CD8-positive, alpha-beta memory T cell (primary cell): ENCODE measurements at places on chromosomes 16 and 17. TPM values are rescaled to one million over a fixed set of nuclear protein-coding genes. Genes with fewer than 3 reads are reported as not detected.

DNA sequence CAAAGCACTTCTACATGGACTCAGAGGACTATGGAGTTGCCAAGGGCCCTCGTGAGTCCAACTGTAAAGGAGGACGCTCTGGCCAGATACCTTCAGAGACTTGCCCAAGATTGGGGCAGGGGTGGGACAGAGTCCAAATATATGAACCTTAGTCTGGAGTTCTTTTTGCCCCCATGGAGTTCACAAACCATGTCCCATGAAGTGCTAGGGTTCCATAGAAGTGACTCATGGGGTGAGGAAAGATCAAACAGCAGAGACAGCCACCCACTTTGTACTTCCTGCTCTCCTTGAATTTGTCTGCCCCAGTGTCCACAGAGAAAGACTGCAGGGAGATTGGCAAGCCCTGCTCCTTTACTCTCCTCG is 29.0 kb downstream of the SRL start:
- DNase-seq = no peak

KRT26 gene
- total RNA-seq = not detected

SSTR5 gene
- total RNA-seq = not detected

GRCh38 chr17:58391302-58391984 is 25.9 kb downstream of the RNF43 start:
- DNase-seq = no peak

DNA sequence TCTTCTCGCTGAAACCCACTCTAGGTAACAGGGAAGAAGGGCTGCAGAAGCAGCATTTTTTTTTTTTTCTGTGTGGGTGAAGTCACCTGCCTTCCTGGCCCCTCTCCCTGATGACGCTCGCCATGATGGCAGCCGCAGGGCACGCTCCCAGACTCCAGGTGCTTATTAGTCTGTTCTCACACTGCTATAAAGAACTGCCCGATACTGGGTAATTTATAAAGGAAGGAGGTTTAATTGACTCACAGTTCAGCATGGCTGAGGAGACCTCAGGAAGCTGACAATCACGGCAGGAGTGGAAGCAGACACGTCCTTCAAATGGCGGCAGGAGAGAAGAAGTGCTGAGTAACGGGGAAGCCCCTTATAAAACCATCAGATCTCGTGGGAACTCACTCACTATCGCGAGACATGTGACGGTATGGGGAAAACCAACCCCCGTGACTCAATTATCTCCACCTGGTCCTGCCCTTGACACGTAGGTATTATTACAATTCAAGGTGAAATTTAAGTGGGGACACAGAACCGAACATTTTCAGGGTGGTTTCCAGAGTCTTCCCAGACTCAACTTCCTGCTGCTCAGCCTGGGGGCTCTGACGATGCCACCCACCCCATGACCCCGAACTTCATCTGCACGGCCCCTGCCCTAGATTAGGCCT is 34.9 kb upstream of the NLRP1 start:
- DNase-seq = no peak

SERPINF2 gene
- 0.13 TPM for total RNA-seq
